Osteocyte (in vitro differentiated cells): ENCODE measurements at places on chromosomes 5 and 9. TPM values are rescaled to one million over a fixed set of nuclear protein-coding genes. Genes with fewer than 3 reads are reported as not detected.

TAF11L10 gene
- total RNA-seq = not detected in 2 replicates

CDKN2A gene
- 14.3 and 16.0 TPM in 2 replicates for total RNA-seq

CARTPT gene
- total RNA-seq = not detected in 2 replicates

SIL1 gene
- 58.0 and 58.4 TPM in 2 replicates for total RNA-seq

SPATA31A5 gene
- not detected in 2 replicates for total RNA-seq
